ENCODE measurements at places on chromosomes 5 and 9.

GRCh38 chr5:149323210-149323609 lies 22.1 kb upstream of the GRPEL2 start:
- DNase-seq: no peak

DNA sequence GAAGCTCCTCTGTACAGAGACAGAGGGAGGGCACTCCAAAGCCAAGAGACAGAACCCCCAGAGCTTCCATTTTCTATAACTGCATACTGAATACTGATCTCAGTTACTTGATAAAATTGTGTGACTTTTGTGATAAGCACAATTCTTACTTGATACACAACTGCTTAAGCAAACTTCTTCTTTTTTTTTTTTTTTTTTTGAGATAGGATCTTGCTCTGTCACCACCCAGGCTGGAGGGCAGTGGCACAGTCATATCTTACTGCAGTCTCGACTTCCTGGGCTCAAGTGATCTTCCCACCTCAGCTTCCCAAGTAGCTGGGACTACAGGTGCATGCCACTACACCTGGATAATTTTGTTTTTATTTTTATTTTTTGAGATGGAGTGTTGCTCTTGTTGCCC lies 252.1 kb upstream of the ZNF608 start:
- no peak for DNase-seq

GRCh38 chr9:88980740-88981203 lies 10.5 kb upstream of the S1PR3 start:
- no peak for DNase-seq

DNA sequence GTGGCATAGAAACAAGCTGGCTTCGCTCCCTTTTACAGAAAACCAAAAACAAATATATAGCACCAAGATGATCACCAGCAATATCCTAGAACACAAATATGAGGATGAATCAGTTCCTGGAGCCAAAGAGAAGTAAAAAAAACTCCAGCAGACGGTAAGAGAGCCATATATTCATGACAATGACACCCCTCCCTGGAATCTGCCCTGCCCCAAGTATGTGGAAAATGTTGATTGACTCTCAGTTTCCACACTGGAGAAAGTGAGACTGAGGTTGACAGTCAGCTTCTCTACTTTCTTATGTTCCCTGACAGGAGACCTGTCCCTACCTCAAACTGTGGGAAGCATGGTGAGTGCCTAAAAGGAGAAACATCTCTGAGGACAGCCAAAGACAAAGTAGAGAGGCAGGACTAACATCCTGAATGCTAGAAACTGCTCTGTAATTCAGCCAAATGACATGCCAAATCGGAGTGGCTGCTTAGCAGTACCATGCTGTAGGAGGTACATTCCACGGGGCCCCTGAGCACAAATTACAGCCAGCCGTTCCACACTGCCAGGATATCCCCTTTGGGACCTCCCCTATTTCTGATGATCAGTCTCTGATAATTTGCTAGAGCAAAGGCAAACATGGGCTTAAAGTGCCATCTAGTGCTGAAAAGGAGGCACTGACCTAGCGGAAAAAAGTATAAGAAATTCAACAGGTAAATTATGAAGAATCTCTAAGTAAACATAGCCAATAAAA lies 424.0 kb upstream of the RGMB start:
- DNase-seq: no peak

GRCh38 chr9:85521371-85522197 lies 220.2 kb downstream of the AGTPBP1 start:
- DNase-seq: no peak

DNA sequence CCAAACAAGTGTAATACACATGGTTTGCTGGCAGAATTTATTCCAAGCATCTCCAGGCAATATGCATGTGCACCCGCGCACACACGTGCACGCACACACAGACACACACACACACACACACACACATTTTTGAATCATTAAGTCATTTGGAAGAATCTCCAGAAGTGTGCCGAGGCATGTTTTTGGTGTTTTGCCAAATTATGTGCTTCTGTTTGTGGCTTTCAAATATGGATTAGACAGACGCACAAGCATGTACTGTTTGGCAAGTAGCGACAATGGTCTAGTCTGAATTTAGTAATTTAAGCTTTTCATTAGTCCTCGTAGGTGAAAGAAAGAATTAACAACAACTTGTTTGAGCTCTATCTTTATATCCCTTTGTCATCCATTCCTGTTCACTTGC lies 36.7 kb downstream of the NFIB start:
- DNase-seq: no peak

GRCh38 chr5:32135086-32135485 lies 39.0 kb downstream of the GOLPH3 start:
- no peak for DNase-seq

Data from neural crest cell (in vitro differentiated cells).